ENCODE measurements at places on chromosomes 2 and 18. TPM values are rescaled to one million over a fixed set of nuclear protein-coding genes. Genes with fewer than 3 reads are reported as not detected.

DNA sequence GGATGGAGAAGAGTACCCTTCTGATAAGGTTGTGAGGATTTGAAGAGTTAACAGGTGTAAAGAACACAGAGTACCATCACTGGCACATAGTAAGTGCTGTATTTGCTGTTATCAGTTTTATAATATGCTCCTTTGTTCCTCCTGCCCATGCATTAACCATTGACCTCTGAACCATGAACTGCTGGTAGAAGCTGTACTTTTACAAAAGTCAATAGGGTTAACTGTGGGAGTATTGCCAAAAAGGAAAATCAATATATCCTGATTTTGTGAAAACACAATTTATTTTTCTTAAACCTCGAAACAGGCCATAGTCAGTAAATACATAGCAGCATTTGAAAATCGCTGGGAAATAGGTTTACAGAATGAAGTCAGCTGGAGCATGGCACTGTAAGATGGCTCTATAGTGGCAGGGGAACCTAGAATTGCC lies 18.9 kb upstream of the ACAA2 start:
- DNase-seq = no peak

DNA sequence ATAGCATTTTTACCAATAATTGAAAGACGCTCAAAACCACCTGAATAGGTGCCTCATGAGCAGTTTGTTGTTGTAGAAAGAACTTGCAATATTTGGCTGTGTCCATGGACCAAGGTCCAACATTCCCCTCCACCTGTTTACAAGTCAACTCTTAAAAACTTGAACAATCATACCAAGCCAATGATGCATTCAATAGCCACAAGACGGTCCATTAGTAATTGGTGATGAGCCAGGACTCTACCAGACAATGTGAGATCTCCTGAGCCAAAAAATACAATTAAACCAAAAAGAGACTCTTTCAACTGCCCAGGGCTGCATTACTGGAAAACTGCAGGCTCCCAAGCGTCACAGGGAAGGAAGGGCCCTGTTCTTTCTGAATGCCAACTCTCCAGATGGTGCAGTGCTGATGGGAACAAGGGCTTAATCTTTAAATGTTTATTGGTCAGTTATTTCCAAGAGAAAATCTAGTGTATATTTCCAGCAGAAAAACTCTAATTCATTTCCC lies 118.8 kb upstream of the EPB41L3 start:
- no peak for DNase-seq

DNA sequence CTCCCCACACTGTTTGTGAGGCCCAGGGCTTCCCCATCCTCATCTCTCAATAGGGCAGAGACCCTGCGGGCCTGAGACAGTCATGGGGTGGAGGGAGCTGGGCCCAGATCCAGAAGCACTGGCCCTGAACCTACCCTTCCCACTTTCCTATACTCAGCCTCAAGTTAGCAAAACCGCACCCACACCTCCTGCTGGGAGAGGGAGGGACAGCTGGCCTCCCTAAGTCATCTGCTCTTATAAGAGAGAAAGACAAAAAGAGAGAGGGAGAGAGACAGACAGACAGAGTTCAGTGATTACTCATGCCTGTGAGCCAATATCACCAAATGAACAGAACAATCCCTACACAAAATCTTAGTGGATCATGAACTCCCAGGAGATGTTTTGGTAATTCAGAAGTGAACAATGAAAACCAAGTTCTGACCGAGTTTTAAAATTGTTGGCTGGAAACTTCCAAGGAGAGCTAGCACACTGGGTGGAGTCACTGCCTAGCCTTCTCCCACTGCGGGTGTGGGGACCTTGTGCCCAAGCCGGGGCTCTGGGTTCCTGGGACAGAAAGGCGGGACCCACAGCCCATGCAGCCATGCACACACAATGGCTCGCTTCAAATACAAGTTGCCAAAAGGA lies 130.5 kb downstream of the PXDN start:
- no peak for DNase-seq

Gene CDK15
- total RNA-seq = not detected

Gene COPS9
- 48.5 TPM for total RNA-seq
